NCI-H187 (cell line): ENCODE measurements at places on chromosomes 4 and X.

- no peak for DNase-seq
These were observed 18.0 kb downstream of the HPSE start for GRCh38 chr4:83316459-83317165.

GRCh38 chr4:646460-646859 is 21.1 kb downstream of the PDE6B start:
- no peak for DNase-seq

DNA sequence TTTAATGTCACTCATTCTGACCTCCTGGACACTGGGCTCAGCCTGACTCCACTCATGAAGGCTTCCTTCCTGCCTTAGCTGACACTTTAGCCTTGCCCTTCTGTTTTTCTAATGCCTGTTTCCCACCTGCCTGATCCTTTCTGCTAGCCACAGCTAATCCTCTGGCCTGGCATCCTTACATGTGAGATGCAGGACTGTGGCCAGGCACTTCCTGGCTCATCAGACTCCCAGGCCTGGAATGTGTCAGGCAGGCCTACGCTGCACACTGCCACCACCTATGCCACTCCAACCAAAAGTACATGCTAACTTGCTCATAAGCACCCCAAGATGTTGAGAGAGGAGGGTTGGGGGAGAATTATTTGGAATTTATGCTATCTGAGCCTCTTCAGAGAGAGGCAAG is 138.8 kb upstream of the NALF2 start:
- DNase-seq = no peak

GRCh38 chr4:176635372-176636261 is 157.1 kb downstream of the VEGFC start:
- DNase-seq = no peak

GRCh38 chr4:119080721-119081541 is 54.7 kb upstream of the MYOZ2 start:
- DNase-seq = no peak

GRCh38 chrX:31420711-31421151 is 348.9 kb upstream of the FTHL17 start:
- no peak for DNase-seq

GRCh38 chr4:94214703-94215319 is 7.1 kb downstream of the SMARCAD1 start:
- DNase-seq = no peak

DNA sequence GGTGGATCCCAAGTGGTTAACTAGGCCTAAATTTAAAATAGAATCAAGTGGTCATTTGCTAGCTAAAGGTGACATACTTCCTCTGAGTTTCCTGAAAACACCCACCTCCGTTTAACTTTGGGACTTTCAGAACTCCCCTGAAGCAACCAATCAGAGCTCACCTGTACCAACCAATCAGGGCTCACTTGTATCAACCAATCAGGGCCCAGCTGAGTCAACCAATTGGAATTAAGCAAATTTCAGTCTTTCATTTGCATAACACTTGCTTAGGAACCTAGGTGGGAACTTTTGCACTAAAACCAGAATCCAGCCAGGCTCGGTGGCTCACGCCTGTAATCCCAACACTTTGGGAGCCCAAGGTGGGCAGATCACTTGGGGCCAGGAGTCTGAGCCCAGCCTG is 15.9 kb downstream of the GPC4 start:
- no peak for DNase-seq
